ENCODE measurements at places on chromosomes 6 and 20.

- no peak for DNase-seq
Measured at GRCh38 chr6:168104636-168105035, 25.6 kb upstream of the FRMD1 start.

DNA sequence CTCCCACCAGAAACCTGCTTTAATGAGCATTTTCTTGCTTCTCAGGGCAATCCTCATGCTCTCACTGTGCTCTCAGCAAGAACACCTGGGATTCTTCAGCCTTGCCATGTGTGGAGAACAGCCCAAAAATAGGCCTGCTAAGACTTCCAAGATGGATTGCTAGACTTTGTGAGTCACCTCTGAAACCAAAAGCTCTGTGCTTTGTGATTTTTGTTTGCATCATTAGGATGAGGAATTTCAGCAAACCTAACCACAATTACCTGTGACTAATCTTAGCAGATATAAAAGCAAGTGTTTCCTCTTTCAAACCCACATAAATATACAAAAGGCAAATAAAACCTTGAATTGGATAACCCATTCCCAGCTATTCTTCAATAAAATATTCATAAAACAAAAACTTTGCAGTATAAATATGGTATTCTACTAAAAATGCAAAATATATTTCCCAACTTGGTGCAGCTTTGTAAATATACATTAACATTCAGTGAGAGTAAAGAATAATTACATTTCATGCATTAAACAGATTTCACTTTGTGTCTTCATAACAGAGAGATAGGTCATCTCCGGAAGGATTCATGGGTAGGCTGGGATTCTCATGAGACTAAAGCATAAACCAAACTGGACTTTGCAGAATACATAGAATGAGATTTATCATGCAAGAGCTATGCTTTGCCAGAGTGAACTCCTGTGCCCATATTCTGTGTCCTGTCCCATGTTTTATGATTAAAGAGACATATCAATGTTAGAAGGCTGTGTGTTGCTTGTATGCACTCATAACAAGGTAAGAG lies 33.5 kb downstream of the TPBG start:
- DNase-seq: no peak

DNA sequence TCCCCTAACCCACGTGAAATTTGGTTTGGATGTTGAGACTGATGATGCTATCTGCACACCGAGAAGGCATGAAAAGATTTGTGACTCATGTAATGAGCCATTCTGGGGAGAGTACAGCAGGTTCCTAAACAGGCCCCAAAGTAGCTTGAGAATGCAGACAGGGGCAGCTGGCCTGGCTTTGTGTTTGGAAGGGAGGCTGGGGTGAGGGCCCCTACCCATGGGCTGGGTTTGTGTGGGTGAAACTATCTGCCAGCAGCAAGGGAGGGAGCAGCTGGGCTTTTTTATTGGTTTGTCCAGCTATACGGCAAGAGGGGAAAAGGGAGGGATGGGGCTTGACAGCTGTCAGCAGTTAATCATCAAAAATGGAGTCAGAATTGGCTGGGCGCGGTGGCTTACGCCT lies 87.0 kb upstream of the RNF24 start:
- DNase-seq: no peak

DNA sequence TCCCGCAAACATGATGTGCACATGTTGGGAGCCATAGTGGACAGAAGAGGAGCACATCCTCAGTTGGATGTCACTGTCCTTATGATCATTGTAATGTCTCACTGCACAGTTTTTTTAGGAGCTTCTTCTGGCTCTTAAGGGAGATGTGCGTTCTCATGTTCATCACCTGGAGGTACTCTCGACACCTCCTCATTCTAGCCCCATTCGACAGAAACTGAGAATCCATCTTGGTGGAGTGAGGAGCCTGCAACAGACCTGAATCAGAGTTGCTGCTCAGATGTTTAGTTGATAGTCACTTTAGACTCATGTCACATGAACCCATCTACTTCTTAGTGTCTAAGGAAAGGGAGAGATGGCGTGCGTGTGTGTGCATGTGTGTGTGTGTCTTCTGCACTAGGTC lies 2.3 kb upstream of the BMP6 start:
- no peak for DNase-seq

DNA sequence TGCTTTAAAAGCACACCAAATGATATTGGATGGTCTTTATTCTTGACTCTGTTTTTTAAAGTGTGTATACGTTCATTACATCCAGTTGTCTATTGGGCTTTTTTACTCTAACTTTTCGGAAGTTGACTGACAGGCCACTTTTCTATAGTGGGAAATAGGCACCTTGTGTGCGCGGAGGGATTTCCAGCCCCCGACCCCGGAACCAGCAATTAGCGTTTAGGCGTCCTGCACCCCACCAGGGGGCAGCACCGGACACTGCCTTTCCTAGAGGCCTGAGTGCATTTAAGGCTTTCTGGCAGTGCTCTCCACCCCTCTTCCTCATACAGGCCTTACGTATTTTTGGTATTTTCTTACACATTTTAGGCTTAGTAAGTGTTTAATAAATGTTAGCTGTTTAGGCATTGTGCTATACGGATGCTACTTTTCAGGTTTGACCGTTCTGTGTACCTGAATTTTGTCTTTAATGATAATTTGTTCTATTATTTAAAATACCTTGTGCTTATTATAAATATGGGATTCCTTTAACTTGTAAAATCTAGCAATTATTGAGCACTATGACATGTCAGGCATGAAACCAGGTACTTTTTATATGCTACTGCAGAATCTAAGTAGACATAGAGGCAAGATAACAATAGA lies 231.8 kb downstream of the BCKDHB start:
- DNase-seq: peak; percentile 60

DNA sequence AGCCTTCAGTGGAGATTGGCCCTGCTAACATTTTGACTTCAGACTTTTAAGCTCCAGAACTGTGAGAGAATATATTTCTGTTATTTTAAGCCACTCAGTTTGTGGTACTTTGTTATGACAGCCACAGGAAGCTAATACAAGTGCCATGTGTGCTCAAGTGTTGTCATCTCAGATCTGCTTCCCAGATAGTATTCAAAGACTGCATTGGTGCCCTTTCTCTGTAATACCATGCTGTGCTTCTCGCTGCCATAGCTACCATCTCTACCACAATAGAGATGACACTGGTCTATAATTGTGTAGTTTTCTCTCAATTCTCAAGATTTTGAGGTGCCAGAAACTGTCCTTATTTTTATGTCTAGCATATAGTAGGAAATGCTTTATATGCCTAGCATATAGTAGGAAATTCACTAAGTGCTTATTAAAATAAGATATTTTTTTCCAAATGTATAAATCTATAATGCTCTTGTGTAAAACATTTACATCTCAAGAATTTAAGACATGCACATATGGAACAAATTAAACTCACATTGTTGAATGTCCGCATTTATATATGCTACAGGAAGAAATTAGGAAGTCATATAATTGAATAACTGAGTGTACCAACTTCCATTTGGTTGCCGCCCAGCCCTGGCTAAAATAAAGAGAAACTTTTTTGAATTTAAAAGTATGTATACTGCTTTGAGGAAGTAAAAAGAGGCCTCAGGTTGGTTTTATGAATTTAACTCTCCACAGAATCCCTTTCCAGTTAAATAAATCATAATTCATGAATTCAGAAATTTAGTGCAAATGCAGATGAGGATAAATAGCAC lies 77.6 kb downstream of the TPBG start:
- DNase-seq: no peak

DNA sequence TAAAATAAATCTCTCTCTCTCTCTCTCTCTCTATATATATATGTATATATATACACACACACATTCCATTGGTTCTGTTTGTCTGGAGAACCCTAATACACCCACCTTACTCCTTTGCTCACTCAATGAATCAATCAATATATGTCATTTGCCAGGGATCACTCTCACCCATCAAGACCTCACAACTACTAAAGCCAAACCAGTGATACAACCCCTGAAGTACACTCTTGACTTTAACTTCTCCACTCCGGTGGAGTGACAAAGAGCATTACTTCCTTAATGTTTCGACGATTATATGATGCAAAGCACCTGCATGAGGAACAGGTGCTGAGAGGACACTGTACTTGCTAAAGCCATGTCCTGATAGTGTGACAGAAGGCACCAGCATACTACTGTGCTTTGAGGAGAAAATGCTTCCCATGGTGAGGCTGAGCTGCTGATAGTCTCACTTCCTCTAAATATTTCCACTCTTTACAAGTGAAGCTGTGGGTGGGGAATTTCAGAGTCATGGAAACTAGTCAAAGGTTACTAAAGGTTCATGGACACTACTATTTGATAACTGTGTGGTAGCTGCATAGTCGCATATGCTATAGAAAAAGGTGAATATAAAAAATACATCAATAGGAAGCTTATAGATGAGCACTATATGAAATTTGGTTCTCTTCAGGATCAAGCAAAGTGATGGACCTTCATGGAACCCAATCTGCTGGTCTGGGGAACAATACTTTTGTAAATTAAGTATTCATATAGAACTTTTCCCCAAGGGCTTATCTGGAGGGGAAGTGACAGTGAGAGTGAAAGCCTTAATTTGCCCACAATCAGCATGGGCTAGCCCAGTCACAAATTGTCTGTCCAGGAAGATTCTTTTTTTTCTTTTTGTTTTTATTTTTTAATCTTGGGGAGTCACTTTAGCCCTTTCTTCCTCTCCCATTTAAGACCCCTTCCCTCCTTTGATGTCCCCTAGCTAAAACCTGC lies 141.9 kb upstream of the NEDD9 start:
- no peak for DNase-seq

- DNase-seq: no peak
Measured at GRCh38 chr6:73452107-73452461, at the start of gene CGAS. CGAS (minus strand) TSS chr6:73452297; CDS start chr6:73452181, 116 bp downstream.

GRCh38 chr6:145830612-145831011 lies 16.0 kb upstream of the FBXO30 start:
- no peak for DNase-seq

DNA sequence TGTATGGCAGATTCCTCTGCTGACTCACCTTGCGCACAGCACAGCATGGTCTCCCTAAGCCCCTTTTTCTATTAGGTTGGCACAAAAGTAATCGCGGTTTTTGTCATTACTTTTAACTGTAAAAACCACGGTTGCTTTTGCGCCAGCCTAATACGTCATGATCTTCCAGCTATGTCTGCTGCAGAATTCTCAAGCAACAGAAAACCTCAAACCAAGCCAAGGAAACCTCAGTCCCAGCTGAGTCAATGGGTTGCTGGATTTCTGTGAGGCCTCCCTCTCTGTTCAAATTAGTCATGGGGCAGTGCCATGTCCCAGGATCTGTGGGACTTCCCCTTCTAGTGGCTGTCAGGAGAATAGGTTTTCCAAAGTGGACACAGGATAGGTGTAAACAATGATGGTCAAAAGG lies 15.7 kb upstream of the ENPP1 start:
- DNase-seq: no peak

DNA sequence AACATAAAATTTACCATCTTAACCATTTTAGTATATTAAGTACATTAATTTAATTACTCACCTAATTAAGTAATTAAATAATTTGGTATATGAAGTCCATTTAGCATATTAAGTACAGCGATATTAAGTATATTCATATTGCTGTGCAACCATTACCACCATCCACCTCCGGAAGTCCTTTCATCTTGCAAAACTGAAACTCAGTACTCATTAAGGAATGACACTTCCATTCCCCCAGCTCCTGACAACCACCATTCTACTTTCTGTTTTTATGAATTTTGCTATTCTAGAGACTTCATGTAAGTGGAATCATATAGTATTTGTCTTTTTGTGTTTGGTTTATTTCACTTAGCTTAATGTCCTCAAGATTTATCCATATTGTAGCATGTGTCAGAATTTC lies 61.1 kb upstream of the GTSF1L start:
- no peak for DNase-seq

- no peak for DNase-seq
Measured at GRCh38 chr6:130679684-130680083, 147.5 kb upstream of the SMLR1 start.

DNA sequence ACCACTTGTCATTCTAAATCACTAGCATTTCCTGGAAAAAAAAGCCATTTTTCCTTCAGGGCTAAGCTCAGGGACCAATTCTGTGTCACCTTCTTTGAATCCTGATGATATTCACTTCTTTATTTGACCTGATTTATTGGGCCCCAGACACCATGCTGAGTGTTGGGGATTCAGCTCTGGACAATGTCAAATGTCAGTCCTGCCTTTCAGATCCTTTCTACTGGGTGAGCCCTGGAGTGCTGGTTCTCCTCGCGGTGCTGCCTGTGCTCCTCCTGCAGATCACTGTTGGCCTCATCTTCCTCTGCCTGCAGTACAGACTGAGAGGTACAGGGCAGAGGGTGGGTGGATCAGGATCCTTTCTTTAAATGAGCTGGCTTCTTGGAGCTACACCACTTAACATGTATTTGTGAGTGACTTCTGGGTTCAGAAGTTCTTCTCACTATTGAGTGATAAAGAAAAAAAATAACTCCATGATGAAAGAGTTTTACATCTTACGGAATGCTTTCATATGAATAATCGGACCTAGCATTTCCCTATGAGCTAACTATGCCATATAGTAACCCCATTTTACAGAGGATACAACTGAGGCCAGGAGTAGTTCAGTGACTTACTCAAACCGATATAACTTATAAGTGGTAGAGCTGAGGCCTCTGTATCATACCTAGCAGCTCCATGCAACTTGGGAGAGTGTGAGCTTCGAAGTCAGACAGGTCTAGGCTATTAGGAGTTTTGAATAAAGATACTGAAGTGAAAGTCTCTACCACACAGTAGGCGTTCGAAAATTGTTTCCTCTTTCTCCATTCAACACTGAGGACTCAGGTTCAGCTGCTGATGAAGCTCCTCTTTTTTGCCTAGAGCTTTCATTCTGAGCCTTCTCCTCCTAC lies 9.3 kb downstream of the MOG start:
- DNase-seq: no peak

DNA sequence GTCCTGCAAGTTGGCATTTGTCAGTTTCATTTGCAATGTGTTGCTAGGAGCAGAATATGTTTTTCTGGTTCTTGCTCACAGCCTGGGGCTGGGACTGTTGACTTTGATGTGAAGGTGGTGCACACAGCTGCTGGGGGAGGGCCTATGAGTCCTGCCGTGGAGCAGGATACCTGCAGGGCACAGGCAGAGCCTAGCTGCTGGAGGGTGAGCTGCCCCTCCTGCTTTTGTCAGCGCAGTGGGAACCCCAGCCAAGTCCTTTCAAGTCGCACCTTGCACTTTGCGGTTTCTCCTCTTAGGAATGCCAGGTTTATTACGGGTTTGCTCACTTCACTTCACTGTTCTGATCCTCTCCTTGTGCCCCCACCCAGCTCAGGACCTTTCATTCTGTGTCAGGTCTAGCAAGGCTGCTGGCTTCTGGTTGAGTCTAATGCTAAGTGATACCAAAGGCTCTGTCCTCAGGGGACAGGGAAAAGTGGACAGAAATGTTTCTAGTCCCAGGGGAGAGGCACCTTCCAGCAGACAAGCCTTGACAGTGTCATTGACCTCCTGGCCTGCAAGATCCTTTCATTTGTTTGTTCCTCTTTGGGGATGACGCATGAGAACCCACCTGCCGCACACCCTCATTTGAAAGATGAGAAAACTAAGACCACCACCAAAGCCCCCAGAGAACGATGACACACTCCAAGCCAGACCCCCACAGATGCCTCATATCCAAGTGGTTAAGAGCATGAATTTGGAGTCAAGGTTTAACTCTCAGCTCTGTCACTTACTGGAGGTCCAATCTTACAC lies 2.7 kb upstream of the SPO11 start:
- DNase-seq: no peak
